Gastroesophageal sphincter (tissue), 4 donors: ENCODE measurements at places on chromosomes 3 and 15. TPM values are rescaled to one million over a fixed set of nuclear protein-coding genes. Genes with fewer than 3 reads are reported as not detected.

GRCh38 chr3:170424879-170425278 lies 6.2 kb downstream of the CLDN11 start:
- ATAC-seq, result no peak

Gene ROBO2
- 0.27 TPM for total RNA-seq

- ATAC-seq, result no peak
Measured at GRCh38 chr3:52280050-52280461, 1.6 kb upstream of the WDR82 start.

DNA sequence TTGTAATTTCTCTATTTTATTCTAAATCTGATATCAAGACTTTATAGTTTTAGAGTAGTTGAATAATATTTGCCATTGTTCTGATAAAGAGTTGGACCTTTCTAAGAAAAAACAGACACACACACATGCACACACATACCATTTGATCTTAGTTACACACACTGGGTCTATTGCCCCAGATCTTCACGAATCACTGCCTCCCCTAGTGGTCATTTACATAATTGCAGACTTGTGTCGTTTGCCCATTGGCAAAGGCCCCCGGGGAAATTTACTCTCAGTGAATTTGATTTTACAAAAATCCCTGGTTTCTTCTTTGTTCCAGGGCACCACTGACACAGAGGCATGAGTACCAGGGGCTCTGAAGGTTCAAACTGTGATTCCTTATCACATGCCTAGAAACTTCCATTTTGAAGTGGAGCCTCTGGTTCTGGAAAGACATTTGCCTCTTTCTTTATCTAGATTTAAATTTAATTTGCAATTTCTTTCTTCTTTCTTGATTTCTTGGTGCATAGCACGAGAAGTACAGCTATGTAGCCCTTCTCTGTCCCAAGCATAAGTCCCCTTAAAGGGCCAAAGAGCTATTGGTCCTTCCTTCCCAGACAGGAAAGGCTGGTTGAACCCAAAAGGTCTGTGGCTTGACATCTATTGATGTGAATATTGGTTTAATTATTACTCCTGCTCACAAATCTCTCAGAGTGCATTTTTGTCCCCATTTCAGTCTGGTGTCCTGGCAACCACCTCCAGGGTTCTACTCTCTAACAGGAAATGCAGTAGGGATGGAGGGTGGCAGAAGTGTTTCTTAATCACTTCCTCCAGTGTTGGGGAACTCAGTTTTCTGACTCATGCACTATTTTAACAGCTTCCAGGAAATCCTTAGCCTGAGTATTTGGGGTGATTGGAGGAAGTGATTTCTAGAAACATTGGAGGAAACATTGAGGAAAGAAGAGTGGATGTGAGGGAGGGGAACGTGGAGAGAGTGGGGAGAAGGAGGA lies 32.4 kb upstream of the SLC6A11 start:
- ATAC-seq, result no peak

Gene MYO5C
- total RNA-seq, result 10.2 TPM

Gene SEMA5B
- 0.31 TPM for total RNA-seq

DNA sequence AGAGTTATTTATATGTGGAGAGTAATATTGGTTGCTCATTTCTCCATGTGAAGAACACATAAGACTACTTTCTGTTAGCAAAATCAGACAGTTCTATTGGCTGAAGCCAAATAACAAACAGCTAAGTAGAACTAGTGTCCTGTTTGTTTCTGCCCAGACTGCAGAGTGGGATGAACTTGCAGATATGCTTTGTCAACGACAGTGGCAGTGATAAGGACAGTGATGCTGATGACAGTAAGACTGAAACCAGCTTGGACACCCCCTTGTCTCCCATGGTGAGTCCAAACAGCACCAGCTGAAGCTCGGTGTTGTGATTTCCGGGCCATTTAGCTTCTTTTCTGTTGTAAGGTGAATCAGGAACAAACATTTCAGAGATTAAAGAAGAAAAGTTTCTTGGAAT lies 102.6 kb upstream of the IL12A start:
- no peak for ATAC-seq

GRCh38 chr3:142028243-142028777 lies 121.0 kb downstream of the TFDP2 start:
- no peak for ATAC-seq

GRCh38 chr3:134311265-134311664 lies 60.6 kb upstream of the RYK start:
- ATAC-seq, result no peak

Gene EPHA3
- 9.3 TPM for total RNA-seq

Gene MTFMT
- total RNA-seq, result 28.7 TPM

Gene PTPN23
- 9.1 TPM for total RNA-seq

Gene FBN1
- 153 TPM for total RNA-seq
